ENCODE measurements at places on chromosomes 12 and 14.

GRCh38 chr12:127144770-127145169 lies 1122.2 kb upstream of the TMEM132C start:
- no peak for DNase-seq

- DNase-seq: no peak
These were observed 3.4 kb downstream of the NOC4L start for GRCh38 chr12:132147423-132148367.

GRCh38 chr14:20610002-20610765 lies 19.0 kb upstream of the RNASE12 start:
- peak; percentile 77 for DNase-seq

GRCh38 chr12:49507139-49507538 lies 31.7 kb upstream of the KCNH3 start:
- DNase-seq: no peak

GRCh38 chr12:106179086-106179485 lies 40.3 kb upstream of the NUAK1 start:
- DNase-seq: no peak

DNA sequence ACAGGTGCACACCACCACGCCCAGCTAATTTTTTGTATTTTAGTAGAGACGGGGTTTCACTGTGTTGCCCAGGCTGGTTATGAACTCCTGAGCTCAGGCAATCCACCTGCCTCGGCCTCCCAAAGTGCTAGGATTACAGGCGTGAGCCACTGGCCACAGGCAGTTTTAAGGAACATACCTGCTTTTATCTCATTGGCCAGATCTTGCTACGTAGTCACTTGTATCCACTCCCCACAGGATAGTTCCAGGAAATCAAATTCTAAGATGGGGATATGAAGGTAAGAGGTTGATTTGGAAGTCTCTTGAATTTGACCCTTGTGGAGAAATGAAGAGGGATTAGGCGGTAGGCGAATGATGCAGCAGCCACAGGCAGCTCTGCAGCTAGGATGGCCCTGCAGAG lies 8.8 kb upstream of the PLEKHG6 start:
- DNase-seq: no peak

DNA sequence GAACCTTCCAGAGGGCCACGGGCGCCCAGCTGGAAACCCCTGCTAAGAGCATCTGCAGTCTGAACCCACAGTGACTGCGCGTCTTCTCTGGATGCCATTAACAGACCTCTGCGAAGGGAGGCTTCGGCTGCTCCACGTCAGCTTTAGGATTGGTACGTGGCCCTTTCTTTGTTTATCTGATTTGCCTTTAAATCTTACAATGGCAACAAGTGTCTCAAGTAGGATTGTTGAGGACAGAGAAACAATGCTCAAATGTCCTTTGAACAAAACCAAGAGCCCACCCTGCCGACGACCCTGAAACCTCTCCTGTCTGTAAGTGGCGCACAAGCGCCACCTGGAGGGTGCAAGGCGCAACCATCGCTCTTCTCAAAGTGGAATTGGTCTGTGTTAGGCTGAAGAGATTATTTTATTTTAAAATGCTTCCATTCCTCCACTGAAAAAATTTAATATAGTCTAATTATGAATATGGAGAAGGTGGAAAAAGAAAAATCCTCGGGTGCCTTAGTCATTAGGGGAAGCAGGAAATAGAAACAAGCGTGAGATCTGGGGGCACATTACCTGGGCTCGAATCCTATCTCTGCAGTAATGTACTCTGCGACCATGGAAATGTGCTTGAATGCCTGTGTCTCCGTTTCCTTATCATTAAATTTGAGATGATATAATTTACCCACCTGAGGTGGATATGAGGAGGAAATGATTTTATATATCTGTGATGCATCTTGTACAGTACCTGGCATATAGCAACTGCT lies 82.6 kb upstream of the PTPRB start:
- DNase-seq: no peak

DNA sequence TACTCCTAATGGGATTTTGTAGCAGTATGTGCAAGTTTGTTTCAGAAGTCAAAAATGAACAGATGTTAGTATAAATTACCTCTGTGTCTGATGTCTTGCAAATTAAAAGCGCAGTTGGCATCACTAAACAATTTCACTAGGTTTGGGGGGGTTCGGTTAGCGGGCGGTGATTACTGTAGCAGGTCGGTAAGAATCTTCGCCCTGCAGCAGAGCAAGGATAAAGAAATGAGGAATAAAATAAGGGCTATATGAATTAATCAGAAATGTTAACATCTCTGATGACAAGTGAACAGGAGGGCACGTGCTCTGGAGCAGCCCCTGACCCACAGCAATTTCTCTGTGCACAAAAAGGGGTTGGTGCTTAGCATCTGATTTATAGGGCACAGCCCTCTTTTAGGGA lies 43.6 kb upstream of the VSX2 start:
- DNase-seq: no peak

- no peak for DNase-seq
These were observed 9.2 kb downstream of the MLH3 start for GRCh38 chr14:75042035-75042434.

DNA sequence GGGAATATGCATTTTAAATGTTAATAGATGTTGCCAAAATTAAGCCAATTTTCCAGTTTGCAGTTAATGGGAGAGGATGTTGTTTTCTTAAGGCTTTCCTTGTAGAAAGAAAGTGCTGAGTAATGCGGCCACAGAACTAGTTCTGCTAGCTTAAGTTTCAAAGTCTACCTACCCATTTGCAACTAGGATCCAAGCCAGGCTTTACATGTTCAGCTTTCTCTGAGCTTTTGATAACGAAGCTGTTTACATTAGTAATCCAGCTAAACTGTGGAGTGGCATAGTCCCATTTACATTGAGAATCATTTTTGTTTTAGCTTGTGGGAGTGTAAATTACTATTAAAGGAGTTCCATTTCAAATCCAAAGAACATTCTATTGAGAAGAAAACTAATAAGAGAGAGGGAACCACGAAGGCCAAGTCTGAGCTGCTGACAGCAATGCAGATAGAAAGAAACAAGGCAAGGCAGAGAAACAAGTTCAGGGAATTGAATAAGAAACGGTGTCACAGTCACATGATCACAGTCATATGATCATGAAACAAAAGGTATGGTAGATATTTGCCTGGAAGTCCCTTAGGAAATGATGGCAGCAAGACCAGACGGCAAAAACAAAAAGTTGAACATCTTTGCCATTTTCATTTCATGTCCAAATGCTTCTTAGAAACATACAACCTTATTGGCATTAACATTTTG lies 274.9 kb downstream of the PAWR start:
- DNase-seq: no peak

GRCh38 chr12:96228566-96229248 lies 34.5 kb downstream of the ELK3 start:
- no peak for DNase-seq

Data from CD4-positive, alpha-beta T cell treated with Interferon gamma for 1 hour (primary cell).